AG04449 (cell line): ENCODE measurements at places on chromosomes 5 and 9.

GRCh38 chr9:86707932-86708510, 239.3 kb downstream of the GAS1 start:
- no peak for DNase-seq

GRCh38 chr9:136974817-136975535, 2.3 kb upstream of the PTGDS start:
- no peak for DNase-seq

DNA sequence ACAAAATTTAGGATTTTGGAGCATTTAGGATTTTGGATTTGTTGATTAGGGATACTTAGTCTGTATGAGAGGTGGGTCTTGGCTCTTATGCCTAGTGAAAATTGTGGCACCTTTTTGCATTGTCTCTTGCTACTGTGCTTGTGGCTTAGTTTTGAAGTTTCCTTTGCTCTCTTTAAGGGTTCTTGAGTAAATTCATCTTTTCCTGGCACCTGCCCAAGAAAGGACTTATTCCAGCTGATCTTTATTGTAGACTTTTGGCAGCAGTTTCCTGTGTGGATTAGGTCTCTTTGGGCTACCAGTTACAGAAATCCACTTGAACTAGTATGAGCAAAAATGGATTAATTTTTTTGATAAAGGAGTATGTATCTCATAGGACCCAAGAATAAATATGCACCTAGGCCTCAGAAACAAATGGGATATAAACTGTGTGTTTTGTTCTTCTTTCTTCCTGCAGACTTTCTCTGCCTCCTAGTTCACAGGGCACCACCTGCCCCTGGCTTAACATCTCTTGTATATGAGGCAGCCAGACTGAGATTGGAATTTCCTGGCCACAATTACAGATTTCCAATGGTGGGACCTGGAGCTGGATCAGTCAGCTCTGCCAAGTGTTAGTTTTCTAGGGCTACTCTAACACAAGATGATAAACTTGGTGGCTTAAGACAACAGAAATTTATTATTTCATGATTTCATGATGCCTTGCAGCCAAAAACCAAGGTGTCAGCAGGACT, 44.6 kb downstream of the FOCAD start:
- no peak for DNase-seq

DNA sequence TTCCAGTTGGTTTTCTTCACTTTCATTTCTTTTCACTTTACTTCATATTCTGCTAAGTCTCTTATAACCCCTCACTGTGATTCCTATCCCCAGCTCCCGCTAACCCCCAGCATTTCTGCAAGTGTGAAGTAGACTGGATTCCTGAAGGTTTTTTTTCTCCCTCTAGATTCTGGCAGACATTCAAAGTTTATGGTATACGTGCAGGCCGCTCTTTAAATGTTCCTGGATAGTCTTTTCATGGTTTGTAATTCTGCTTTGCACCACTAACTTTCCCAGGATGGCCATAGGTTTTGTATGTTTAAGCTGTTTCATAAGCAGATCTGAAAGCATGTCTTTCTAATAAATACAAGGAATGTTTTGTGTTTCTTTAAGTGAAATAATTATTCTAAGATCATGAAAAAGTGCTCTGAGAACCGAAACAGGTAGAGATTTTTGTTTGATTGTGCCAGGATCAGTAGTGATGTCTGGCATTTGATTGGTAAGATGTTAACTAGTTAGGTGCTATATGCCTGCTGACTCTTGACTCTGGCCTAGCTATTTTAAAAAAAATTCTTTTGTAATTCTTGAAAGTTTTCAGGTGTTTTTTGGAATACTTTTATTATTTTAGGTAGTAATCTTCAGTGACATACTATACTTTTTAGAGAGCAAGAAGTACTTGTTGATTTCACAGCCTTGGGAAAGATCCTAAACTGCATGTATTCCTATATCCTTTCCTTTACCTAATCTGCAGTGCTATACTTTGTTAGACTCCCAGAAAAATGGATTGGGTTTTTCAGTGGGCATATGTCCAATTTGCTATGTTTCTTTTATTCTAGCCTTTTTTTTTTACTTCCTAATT, 29.7 kb downstream of the CNOT6 start:
- DNase-seq = no peak

GRCh38 chr9:13809401-13809800, 504.5 kb downstream of the NFIB start:
- DNase-seq = no peak

DNA sequence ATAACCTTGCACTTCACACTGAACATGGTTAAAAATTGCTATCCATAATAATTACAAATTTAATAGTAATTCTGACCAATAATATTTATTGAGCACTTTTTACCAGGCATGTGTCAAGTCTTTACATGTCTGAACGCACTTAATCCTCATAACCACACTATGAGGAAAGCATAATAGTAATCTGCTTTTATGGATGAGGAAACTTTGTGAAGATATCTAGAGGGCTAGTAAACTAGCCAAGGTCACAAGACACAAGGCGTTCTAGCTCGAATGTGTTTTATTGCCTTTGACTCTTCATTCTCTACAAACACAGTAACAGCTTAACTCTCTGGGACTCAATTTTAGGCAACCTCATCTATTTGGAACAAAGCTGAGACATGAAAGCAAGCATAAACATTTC, 205.1 kb downstream of the ARHGEF28 start:
- no peak for DNase-seq

DNA sequence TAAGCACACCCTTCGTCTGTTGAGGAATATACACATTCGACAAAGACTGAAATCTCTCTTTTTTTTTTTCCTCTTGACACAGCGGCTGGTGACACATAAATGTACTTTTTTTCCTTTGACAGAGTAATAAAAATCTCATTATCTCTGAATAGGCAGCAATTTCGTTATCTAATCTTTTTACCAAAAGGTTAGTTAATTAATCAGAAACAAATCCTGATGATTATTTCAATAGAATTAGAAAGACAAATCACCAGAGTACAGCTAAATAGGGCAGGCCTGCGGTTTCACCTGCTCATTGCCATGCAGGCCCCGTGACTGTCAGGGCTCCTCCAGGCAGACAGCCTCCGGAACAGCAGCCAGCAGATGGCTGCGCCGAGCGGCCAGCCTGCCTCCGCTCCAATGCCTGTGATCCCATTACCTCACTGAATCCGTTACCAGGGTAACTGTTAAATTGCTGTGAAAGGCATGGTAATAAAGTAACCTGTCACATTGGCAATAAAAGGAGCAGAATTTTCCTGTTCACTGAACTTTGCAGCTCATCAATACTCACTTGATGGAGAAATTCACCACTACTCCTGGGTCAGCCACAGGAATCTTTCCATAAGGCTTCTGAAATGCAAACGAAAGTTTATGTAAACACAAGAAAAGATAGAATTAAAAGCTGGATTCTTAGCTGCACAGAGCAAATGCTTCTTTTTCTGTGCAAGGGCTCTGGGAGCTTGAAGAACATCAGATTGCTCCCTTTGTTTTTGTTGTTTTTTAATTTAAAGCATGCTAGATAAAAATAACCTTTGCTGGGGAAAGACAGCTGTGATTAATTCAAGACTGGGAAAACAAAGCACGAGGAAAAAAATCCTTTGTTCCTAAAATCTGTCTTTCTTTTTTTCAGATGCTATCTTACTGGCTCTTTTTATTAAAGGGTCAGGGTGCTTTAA, 666.4 kb upstream of the ZNF608 start:
- peak; percentile 76 for DNase-seq

DNA sequence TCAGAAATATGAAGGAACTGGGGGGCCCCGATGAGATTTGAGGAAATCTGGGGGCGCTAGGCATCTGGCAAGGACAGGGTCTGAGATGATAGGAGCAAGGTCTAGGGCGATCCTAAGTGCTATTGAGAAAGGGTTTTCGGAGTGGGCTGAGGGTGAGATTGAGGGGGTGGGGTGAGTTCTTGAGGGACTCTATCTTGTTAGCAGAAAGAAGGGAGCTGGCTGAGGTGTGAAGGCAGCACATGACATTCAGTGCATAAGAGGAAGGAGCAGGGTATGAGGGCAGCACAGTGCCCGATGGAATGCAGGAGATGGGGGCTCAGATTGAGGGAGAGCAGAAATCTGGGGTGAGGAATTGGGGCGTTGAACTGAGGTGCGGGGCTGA, 640 bp downstream of the TRIM32 start:
- DNase-seq = no peak

GRCh38 chr9:3262826-3263529, 262.8 kb downstream of the RFX3 start:
- no peak for DNase-seq

DNA sequence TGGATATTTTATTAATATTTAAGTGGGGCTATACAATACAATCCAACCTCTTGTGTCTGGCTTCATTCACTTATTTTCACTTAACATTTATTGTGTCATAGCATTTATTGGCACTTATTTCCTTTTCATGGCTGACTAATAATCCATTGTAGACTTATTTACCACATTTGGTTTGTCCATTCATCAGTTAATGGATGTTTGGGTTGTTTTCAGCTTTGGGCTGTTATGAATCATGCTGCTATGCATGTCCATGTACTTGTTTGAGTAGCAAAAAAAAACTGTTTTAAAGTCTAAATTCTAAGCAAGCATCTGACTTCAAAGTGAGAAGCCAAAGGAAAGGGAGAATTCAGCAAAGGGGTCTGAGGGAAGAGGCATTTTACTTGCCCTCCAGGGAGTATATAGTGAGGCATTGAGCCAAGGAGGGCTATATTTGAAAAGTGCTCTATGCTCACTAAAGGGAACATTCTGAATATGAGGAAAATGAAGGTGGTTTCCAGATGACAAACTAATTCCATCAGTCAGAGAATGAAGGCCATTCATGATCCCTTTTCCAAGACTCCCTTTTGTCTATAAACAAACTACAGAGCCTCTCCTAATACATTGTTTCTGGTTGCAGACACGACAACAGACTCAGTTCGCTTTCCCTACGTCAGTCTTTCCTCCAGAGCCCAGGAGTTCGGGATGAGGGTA, 532.8 kb upstream of the KLF4 start:
- no peak for DNase-seq

DNA sequence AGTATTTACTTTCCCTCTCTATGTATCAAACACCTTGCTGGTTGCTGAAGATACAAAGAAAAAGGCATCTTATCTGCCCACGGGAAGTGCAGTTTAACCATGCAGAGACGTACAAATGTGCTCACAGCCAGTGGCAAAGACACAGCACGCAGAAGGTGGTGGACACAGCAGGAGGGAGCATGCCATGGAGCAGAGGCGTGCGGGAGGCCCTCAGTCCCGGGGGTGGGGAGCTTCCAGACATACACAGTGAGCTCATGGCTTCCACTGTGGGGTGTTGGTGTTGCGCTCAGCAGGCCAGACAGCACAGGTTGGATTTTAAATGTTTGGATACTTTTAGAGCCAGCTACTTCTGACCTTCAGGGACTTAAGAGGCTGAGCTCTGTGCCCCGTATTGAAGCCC, 8.8 kb upstream of the BARX1 start:
- no peak for DNase-seq

- DNase-seq = no peak
Observed at GRCh38 chr5:142426129-142427014, 101.6 kb upstream of the SPRY4 start.

- DNase-seq = no peak
Observed at GRCh38 chr9:100408546-100409175, 18.3 kb upstream of the MSANTD3 start.

DNA sequence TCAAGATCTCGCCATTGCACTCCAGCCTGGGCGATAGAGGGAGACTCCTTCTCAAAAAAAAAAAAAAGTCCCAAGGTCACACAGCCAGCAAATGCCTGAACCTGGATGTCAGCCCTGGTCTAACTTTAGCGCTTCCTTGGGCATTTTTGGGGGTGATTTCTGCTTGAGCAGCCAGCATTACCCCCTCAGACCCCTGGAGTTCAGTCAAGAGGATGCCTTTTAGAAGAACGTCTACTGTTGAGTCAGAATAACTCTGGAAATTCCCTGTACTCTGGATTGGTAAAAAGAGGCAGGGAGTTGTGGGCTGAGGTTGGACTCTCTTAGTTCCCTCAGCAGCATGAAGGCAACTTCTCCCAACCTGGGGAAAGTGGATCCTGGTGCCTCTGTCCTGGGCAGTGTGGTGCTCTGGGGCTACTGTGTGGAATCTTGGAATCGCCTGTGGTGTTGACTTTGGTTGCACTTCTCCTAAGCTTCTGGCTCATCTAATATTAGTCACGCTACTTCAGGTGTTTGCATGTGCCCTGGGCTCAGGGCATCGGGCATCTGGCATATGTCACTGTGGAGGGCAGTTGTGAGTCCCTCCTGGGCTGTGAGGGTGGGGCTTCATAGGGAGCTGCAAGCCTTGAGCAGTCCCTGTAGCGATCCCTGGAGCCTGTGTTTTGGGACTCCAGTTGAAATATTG, 32.2 kb downstream of the STXBP1 start:
- DNase-seq = no peak

DNA sequence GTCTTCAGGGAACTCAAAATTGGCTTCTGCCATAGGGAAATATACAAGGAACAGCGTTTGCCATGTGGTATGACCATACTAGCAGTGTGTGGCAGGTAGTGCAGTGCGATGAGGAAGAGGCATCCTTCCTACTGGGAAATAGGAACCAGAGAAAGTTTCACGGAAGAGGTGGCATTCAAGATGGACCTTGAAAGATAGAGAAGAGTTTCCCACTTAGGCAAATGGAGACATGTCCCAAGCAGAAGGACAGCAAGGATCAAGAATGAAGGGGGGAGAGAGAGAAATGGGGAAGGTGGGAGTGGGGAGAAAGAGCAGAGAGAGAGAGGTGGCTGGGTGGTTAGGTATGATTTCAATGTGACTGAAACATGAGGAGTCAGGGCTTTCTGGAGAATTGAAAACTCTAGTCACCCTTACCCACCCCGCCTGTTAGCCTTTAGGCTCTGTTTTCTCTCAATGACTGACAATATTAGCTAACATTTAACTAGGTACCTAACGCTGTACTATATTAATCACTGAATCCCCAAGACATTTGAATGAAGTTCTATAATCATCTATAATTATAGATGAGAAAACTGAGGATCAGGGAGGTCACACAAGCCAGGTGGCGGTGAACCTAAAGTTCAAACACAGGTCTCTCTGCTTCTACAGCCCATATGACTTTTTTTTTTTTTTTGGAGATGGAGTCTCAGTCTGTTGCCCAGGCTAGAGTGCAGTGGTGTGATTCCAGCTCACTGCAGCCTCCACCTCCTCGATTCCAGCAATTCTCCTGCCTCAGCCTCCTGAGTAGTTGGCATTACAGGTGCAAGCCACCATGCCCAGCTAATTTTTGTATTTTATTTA, 171.3 kb downstream of the NR3C1 start:
- no peak for DNase-seq

- no peak for DNase-seq
Observed at GRCh38 chr5:178108966-178109365, 4.4 kb upstream of the N4BP3 start.

- DNase-seq = no peak
Observed at GRCh38 chr9:69671311-69671878, 776 bp downstream of the APBA1 start.

- no peak for DNase-seq
Observed at GRCh38 chr5:103126557-103126956, 6.5 kb downstream of the PPIP5K2 start.

DNA sequence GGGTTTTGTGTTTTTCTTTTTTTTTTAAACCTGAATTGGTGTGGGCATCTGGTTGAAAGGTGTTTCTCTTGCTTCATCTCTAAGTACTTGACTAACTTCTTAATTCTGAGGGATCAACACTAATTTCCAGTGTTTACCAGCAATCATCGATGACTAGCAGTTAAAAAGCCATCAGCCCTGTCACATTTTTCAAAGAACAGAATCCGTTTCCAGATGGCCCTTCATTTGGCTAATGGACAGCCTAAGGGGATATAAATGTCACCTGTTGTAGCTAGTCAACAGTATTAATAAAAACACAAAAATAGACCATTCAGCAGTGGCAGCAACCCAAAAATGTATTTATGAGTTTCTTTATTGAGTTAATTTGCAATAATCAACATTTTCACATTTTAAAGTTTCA, 1076.5 kb downstream of the MAT2B start:
- DNase-seq = no peak
